ENCODE measurements at places on chromosomes 13 and 19.

DNA sequence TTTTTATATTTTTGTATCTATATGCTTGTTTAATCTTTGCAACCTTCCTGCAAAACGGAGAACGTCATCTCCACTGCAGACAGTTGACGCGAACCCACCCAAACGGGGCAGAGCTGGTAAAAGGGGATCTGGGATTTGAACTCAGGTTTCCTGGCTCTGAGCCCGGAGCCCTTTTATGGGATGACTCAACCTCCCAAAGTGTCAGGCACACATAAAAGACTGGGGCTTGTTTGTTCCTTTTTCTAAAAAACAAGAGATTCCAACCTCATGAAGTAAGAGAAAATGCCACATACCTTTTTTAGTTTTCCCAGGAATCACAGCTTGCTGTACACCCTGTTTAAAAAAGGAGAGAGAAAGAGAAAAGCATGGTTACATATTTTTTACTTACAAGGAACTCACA is 78.9 kb downstream of the GADD45B start:
- DNase-seq = no peak

GRCh38 chr13:49954674-49955455 is 18.7 kb upstream of the SPRYD7 start:
- no peak for DNase-seq

DNA sequence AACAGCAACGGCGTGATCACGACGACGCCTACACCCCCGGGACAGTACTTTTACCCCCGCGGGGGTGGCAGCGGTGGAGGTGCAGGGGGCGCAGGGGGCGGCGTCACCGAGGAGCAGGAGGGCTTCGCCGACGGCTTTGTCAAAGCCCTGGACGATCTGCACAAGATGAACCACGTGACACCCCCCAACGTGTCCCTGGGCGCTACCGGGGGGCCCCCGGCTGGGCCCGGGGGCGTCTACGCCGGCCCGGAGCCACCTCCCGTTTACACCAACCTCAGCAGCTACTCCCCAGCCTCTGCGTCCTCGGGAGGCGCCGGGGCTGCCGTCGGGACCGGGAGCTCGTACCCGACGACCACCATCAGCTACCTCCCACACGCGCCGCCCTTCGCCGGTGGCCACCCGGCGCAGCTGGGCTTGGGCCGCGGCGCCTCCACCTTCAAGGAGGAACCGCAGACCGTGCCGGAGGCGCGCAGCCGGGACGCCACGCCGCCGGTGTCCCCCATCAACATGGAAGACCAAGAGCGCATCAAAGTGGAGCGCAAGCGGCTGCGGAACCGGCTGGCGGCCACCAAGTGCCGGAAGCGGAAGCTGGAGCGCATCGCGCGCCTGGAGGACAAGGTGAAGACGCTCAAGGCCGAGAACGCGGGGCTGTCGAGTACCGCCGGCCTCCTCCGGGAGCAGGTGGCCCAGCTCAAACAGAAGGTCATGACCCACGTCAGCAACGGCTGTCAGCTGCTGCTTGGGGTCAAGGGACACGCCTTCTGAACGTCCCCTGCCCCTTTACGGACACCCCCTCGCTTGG is 966 bp downstream of the JUNB start:
- peak; percentile 71 for DNase-seq

- no peak for DNase-seq
Observed at GRCh38 chr13:46136688-46137087, 31.9 kb upstream of the CPB2 start.

GRCh38 chr13:31385540-31385939 is 185.8 kb downstream of the B3GLCT start:
- no peak for DNase-seq

DNA sequence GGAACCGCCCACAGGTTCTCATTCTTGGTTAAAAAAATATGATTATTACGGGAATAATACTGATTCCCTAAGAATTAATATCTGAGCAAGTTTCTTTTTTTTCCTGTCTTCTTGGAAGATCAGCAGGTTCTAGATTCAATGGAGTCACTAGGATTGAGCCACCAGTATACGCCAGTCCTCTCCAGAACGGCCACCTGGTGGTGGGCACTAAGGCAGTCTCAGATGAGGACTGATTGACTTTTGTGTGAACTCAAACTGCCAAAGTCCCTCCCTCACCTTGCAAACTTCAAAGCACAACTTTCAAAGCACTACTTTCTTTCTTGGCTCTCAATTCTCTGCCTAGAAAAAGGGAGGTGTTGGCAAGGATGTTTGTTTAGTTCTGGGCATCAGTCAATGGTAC is 33.3 kb upstream of the ALOX5AP start:
- no peak for DNase-seq

GRCh38 chr13:47317356-47317755 is 420.5 kb upstream of the HTR2A start:
- DNase-seq = no peak

- no peak for DNase-seq
Observed at GRCh38 chr19:7552781-7553180, 17.3 kb downstream of the PNPLA6 start.

DNA sequence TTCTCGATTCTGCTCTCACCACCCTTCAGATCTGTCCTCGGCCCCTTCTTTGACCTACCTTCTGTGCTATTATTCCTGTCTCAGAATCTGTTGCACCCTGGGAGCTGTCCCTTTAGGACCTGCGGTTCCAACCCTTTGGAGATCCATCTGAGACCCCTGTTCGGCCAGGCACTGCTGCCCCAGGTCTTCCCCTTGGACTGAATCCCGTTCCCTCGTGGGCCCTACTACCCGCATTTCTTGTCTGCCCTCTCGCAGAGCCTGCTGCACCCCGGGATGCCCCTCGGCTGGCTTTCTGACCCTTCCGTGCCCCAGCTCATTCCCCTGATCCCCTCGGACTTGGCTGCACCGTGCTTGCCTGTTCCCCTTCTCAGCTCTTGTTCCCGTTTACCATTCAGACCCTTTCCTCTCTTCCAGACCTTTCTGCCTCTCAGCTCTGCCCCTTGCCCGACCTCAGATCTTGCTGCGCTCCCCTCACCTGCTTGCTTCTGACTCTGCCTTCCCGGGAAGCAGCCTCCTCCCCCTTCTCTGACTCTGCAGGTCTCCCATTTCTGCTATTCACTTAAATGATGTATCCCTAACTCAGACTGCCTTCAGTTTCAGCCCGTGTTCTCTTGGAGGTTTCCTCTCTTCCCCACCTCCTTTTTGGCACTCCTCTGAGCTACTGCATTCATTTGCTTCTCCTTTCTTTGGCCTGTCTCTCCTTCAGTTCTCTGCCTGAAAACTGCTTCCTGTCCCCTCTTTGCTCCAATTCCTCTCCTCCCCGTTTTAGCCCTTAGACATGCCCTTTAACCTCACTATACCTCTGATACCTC is 1.1 kb downstream of the ARHGAP35 start:
- DNase-seq = peak; percentile 16

- DNase-seq = no peak
Observed at GRCh38 chr13:102693776-102694175, 1.1 kb downstream of the METTL21C start.

- DNase-seq = no peak
Observed at GRCh38 chr13:113947311-113948033, 26.4 kb downstream of the C13orf46 start.

DNA sequence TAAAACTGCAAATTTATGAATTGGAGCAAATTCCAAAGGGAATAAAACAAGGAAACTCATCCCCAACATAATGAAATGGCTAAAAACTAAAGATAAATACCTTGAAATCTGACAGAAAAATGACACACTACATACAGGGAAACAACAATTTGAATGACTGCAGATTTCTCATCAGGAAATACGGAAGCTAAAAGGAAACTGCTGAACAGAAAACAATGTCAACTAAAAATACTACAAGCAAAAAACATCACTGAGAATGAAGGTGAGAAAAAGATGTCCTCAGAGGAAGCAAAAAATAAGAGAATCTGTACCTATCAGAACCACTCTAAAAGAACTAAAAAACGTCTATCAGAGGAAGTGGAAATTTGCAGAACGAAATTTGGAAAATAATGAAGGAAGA is 39.5 kb downstream of the ZSWIM9 start:
- DNase-seq = no peak

DNA sequence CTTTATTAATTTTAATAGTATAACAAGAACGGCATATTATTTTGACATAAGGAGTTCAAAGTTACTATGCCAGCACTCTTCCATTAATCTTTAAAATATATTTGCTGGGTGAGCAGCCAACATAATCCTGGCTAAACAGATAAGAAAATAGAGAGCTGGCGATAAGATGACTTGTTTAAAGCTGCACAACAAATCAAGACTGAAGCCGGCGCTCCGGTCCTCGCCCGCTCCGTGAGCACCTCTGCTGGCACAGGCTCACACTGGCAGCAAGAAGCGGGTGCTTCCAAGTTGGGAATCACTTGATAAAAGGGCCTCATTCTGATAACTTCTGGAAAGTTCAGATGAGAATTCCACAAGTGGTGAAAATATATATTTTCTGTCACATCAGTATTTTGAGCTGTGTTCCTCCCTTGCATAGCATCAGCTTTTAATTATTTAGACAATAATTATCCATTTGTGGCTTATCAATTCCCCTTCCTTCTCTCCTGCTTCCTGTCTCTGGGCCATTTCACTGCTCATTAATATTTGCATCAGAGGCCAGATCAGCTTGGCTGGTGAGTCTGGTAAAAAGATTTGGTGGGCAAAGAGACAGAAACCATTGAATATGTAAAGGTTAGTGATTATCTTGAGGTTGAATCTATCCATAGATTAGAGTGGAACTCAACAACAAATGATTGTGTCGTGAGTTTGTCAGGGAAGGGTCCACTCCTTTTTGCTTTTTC is 205.3 kb downstream of the MZT1 start:
- no peak for DNase-seq

DNA sequence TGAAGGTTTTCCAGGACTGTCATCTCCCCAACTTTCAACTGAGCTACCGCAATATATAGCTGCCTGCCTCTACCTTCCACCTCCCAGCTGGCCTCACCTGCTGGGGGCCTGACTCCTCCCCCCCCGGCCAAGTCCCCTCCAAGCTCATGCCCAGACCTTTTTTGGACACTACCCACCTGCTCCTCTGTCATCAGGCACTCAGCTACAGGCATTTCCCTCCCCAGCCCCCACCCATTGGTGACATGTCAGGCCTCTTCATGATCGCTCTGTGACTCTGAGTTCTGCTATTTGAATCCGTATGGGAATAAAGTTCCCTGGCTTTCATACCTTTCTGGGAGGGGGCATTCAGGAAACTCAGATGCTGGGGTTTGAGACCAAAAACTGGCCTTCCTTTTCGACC is 1.8 kb downstream of the PRKACA start:
- DNase-seq = no peak

DNA sequence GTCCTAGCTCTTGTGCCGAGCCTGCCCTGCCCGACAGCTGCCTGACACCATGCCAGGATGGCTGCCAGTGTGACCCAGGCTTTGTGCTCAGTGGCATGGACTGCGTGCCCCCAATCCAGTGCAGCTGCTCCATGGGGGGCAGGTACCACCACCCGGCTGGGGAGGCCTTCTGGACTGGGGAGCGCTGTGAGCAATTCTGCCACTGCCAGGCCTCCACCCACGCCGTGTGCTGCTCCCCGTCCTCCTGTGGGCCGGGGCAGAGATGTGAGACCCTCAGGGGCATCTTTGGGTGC is 9.4 kb upstream of the FXYD3 start:
- no peak for DNase-seq

- no peak for DNase-seq
Observed at GRCh38 chr19:46622118-46622446, 2.8 kb downstream of the PTGIR start.

DNA sequence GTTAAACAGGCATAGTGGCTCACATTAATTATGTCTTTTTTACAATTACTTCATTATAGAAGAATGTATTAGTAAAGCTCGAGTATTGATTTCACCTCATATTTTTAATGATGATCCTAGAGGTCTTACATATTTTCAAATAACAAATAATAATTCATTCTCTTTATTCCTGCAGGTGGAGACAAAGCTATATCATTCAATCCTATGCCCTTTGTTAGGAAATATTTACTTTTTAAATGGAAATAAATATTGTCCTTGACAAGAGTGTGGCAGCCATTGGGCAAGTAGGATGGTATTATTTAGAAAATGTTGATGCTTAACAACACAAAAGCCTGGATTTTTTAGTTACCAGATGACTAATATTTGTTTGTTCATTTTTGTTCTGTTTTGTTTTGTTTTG is 127.6 kb downstream of the COG6 start:
- no peak for DNase-seq

DNA sequence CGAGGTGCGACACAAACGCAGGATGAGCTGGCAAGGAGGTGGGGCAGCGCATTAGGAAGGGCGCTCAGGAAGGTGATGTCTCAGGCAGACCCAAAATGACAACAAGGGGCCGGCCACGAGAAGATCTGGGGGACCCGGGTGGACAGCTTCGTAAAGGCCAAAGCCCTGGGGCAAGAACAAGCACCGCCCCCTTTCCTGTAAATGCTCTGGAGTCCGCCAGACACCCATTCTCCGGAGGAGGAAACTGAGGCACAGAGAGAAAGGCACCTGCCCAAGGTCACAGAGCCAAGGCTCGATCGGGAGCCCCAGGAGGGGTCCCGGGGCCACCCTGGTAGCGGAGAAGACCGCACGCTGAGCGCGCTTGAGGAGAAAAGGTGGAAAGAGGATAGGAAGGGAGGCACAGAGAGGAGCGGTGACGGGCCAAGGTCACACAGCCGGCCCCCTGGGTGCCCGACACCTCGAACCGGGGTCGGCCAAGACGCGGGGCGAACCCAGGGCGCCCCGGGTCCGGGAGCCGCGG is 571 bp downstream of the SAFB2 start:
- peak; percentile 25 for DNase-seq

DNA sequence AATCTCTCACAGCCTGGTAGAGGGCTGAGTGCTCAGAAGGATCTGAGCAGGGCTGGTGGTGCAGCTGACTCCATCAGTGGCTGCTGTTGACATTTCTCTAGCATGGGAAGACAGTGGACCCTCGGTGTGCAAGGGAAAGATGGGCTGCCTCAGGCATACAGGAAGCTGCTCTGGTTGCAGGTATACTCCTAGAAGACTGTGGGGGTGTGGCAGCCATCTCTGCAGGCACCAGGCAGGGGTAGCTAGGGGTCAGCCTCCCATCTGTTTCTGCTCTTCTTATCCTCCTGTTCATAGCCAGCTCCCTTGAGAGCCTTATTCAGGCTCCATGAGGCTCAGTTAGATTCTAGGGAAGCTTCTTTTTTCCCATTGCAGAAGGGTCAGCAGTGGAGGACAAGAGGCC is 475.5 kb downstream of the TSHZ3 start:
- DNase-seq = no peak

- DNase-seq = no peak
Observed at GRCh38 chr13:41596190-41596589, 138.8 kb downstream of the RGCC start.

- DNase-seq = no peak
Observed at GRCh38 chr13:45055198-45055901, 65.0 kb upstream of the GTF2F2 start.

- DNase-seq = no peak
Observed at GRCh38 chr13:94431574-94431973, 47.9 kb downstream of the DCT start.

DNA sequence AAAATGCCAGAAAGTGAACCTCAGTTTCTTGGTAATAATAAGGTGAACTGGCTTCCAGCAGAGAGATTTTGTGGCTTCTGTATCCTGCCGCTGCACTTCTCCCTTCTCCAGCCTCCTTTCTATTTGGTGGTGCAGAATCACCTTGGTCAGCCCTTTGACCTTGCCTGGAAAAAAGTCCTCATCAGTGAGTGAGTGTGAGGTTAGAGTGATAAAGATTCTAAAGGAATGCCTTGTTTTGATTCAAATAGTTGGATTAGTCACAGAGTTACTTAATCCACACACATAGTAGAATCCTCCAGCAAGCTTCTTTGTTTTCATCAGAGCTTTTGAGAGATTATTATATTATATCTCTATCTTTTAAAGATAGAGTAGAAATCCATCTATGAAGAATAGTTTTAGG is 140.9 kb downstream of the KCNRG start:
- DNase-seq = no peak

GRCh38 chr13:98707281-98707999 is 45.0 kb downstream of the SLC15A1 start:
- no peak for DNase-seq

All from stimulated activated naive CD4-positive, alpha-beta T cell (primary cell).